ENCODE measurements at places on chromosomes 13 and 19.

- no peaks in the 10 kb centered on the region for H3K4me1 ChIP-seq
- no peak for ATAC-seq
- H3K27ac ChIP-seq, result no peak overlapping the region
- H3K4me3 ChIP-seq, result no peak overlapping the region
Observed at GRCh38 chr13:84466461-84466860, 584.2 kb upstream of the SLITRK1 start.

DNA sequence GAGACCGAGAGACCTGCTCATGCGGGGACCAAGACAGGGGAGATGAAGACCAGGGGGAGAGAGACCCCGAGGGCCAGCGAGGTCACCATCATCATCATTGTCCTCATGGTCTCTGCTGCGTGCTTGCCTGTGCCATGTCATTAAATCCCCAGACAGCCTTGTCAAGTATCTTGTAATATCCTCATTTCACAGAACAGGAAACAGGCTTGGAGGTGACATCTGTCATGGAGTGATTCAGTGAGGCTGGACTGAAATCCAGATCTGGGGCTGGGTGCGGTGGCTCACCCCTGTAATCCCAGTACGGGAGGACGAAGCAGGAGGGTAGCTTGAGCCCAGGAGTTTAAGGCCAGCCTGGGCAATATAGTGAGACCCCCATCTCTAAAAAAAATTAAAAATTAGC is 5.9 kb upstream of the NANOS2 start:
- no peaks in the 10 kb centered on the region for H3K4me1 ChIP-seq
- peaks cover 50% of the 10 kb centered on the region for H3K27me3 ChIP-seq
- no peak for ATAC-seq
- no peaks in the 10 kb centered on the region for H3K36me3 ChIP-seq

- no peak overlapping the region for H3K27ac ChIP-seq
- no peak for ATAC-seq
- no peak overlapping the region for H3K4me3 ChIP-seq
- no peaks in the 10 kb centered on the region for H3K27me3 ChIP-seq
- H3K36me3 ChIP-seq, result no peaks in the 10 kb centered on the region
- no peaks in the 10 kb centered on the region for H3K4me1 ChIP-seq
Observed at GRCh38 chr13:96314974-96315373, 225.1 kb downstream of the HS6ST3 start.

GRCh38 chr19:17405250-17406045 is at the start of gene BST2:
TSS of gene BST2 (minus strand) at chr19:17405630. CDS start at chr19:17405575, 55 bp downstream.
- peaks cover 25% of the 10 kb centered on the region for H3K27me3 ChIP-seq
- H3K36me3 ChIP-seq, result peaks cover 5% of the 10 kb centered on the region
- peak; percentile 89 for ATAC-seq
- peaks cover 37% of the 10 kb centered on the region for H3K4me1 ChIP-seq

DNA sequence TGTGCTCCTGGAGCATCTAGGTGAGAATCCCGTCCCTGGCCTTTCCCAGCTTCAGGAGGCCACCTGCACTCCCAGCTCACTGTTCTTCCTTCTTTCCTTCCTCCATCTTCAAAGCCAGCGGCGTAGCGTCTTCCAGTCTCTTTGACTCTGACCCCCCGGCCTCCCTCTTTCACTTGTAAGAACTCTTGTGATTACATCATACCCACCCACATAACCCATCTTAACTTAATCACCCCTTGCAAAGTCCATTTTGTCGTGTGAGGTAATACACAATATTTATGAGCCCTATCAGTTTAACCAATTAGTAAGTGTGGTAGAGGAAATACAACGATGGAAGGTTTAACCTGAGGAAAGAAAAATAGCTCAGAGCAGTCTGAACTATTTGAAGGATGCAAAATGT is 4.6 kb upstream of the CDC16 start:
- ATAC-seq, result no peak
- no peak overlapping the region for H3K4me3 ChIP-seq
- no peak overlapping the region for H3K27ac ChIP-seq
- H3K27me3 ChIP-seq, result peaks cover 29% of the 10 kb centered on the region
- no peaks in the 10 kb centered on the region for H3K36me3 ChIP-seq

- H3K36me3 ChIP-seq, result peaks cover 48% of the 10 kb centered on the region
- H3K4me1 ChIP-seq, result no peaks in the 10 kb centered on the region
- H3K27me3 ChIP-seq, result no peaks in the 10 kb centered on the region
- H3K4me3 ChIP-seq, result no peak overlapping the region
Observed at GRCh38 chr19:899336-900042, 6.2 kb downstream of the RNU6-9 start.

- no peak overlapping the region for H3K4me3 ChIP-seq
- H3K27me3 ChIP-seq, result no peaks in the 10 kb centered on the region
- H3K36me3 ChIP-seq, result peaks cover 8% of the 10 kb centered on the region
- no peak for ATAC-seq
- H3K4me1 ChIP-seq, result peaks cover 7% of the 10 kb centered on the region
Observed at GRCh38 chr13:51237386-51237785, 15.2 kb downstream of the FAM124A start.

DNA sequence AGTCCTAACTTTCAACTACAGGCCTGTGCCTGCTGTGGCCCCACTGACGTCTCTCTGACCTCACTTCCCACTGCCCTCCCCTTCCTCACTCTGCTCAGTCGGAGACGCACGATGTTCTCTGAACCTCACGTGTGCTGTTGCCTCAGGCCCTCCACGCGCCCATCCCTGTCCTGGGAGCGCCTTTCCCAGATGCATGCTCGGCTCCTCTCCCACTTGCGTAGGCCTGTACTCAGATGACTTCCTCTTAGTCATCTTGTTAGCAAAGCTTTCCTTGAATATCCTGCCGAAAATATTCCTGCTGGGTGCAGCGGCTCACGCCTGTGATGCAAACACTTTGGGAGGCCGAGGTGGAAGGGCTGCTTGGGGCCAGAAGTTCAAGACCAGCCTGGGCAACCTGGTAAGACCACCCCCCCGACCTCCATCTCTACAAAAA is 9.3 kb upstream of the SYT5 start:
- H3K27ac ChIP-seq, result no peak overlapping the region
- peaks cover 61% of the 10 kb centered on the region for H3K27me3 ChIP-seq
- no peaks in the 10 kb centered on the region for H3K4me1 ChIP-seq
- H3K4me3 ChIP-seq, result no peak overlapping the region

DNA sequence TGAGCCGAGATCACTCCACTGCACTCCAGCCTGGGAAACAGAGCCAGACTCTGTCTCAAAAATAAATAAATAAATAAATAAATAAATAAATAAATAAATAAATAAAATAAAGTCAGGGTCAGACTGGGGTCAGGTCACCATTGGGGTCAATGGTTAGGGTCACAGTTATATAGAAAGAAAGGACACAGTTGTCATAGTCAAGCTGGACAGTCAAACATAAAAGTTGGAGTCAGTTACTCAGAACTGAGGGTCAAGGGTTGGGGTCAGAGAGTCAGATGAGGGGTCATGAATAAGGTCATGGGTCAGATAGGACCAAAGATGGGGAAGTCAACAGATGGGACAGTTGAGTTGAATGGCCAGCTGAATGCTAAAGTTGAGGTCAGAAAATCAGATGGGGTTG is 16.7 kb upstream of the EPOR start:
- H3K4me1 ChIP-seq, result no peaks in the 10 kb centered on the region
- peaks cover 9% of the 10 kb centered on the region for H3K27me3 ChIP-seq
- H3K27ac ChIP-seq, result no peak overlapping the region
- H3K4me3 ChIP-seq, result no peak overlapping the region
- ATAC-seq, result no peak
